NAMALWA (cell line): ENCODE measurements at places on chromosomes 2 and 18.

- no peak for DNase-seq
Observed at GRCh38 chr2:216142540-216142939, 33.4 kb downstream of the XRCC5 start.

DNA sequence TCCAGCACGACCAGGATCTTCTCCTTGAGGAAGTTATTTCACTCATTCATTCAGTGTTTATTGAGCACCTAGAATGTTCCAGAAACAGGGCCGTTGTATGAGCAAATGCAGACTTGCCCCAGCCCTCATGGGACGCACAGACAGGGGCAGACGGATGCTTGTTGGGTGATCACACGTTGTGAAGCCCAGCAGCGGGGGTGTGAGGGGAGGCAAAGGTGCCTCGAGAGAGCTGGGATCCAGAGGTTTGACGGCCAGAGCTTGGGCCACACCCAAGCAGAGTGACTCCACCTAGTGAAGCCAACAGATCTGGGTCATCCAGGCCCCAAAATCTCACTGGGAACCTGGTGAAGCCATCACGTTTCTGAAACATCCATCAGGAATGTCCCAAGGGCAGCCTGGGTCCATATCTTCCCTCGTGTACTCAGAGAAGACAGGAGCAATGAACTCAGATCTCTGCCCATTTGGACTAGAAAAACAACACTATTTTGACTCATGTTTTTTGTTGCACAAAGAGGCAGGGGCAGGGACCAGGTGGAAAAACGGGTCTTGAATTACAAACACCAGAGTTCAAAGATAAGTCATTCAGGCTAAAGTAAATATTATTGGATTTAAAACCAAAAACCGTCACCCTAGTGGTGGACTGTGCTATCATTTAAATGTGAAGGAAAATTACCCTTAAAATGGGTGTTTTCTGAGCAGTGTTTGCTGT, 54.9 kb upstream of the RBM44 start:
- DNase-seq: peak; percentile 24

DNA sequence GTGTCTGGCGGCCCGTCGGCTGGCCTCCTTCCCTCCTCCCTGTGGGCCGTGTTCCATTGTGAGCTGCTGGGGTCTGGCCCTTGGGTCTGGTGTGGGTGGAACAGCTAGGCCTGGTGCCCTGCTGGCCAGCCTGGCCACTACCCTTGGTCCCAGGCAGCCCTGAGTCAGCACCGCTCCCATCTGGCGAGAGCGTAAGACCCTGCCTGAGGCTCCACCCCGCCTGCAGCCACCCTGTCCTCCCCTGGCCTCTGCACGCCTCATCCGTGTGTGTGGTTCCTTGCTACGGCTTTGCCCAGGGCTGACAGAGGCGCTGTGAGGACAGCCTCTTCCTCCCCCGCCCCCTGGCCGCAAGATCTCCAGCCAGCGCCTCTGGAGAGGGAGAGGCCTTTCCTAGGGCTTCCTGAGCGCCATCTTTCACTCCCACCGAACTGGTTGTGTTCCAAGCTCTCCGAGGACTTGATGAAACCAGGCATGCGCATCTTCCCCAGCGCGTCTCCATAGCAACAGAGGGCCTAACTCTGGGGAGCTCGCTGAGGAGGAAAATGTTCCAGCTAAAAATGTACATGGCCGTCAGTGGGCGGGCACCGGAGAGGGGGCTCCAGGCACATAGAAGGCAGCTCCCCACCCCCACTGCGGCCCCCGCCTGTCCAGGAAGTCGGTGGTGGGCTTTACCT, 83.0 kb downstream of the STPG4 start:
- DNase-seq: no peak

GRCh38 chr2:19801367-19802080, 100.3 kb downstream of the TTC32 start:
- no peak for DNase-seq

- no peak for DNase-seq
Observed at GRCh38 chr2:86396291-86396785, 44.8 kb upstream of the KDM3A start.

DNA sequence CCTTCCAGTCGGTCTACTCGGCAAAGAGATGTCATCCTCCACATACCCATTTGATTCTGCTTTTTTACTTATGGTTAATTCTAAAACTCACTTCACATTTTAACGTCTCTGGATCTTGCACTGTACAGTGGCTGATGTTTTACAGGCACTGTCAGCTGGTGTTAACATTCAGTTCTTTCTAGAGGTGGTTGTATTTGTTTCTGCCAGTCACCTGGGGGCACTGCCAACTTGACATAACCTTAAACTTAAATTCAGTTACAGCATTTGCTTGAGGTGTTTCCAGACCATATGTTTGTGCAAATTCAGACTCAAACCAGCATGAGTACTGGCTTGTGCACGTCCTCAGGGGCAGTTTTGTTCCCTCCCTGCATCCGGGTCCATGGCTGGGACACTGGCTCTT, 5.3 kb upstream of the TMEM185B start:
- no peak for DNase-seq

GRCh38 chr2:53129851-53130250, 637.8 kb upstream of the CHAC2 start:
- no peak for DNase-seq

- no peak for DNase-seq
Observed at GRCh38 chr18:29982218-29982617, 1060.3 kb downstream of the DSC3 start.

DNA sequence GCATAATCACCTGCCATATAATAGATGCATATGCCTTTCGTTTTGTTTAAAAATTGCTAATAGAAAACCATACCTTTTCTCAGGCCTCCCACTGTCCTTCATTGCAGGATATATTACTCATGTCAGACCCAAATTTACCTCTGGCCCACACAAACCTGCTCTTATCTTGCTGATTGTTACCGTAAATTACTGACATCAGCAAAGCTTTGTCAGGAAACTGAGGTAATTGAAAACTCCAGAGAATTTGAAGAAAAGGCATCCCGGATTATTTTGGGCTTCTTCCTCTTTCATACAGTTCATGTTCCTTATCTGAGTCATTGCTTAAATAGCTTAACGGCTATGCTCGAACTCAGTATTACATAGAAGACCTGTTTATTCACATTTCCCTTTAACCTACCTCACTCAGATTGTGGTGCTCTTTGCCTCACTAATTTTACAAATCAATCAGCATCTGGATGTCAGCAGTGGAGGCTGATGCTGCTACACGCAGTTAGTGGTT, 145.7 kb downstream of the ZEB2 start:
- DNase-seq: no peak

- DNase-seq: no peak
Observed at GRCh38 chr2:234048049-234048448, 2.5 kb upstream of the SPP2 start.

GRCh38 chr2:65403529-65403915, 28.9 kb downstream of the SPRED2 start:
- DNase-seq: no peak

- DNase-seq: no peak
Observed at GRCh38 chr18:45802814-45803492, 22.5 kb upstream of the SIGLEC15 start.

- DNase-seq: no peak
Observed at GRCh38 chr2:74110537-74110936, 37.2 kb downstream of the BOLA3 start.

DNA sequence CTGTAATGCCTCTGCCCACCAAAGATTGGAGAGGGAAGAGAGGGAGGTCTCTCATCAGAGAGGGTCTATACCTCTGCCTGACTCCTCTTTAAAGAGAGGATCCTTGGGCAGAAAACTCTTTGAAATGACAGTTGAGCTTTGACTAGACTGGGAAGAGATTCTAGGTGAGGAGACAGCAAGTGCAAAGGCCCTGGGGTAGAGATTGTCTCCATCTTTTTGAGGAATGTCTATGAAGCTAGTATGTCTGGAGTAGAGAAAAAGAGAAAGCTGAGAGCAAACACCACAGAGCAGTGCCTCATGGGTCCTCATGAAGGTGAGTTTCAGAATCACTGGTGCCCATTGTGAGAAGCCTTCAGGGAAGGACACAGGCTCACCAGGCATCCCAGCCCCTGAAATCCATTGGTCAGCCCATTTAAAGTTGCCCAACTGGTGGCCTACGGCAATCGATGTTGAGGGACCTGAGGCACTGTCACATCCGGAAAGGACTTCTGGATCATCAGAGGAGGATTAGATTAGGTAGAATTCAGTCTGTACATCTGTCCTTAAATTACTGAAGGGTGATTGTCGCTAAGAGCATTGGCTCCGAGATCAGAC, 31.5 kb downstream of the LBH start:
- no peak for DNase-seq

DNA sequence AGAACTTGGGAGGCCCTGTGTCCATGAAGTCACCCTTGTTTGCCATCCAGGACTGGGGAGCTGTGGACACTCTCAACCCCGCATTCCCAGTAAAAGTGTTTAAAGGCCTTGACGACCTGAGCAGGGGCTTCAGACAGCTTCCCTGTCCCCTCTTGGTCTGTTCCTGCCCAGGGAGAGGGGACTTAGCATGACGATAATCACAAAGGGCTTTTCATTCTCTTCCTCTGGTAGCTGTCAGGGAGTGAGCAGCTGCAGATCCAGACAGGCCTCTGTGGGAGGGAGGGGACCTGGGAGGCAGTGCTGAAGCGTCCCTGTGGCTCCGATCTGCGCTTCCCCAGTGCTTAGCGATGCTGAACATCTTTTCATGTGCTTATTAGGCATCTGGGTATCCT, 77.8 kb upstream of the HS6ST1 start:
- no peak for DNase-seq

DNA sequence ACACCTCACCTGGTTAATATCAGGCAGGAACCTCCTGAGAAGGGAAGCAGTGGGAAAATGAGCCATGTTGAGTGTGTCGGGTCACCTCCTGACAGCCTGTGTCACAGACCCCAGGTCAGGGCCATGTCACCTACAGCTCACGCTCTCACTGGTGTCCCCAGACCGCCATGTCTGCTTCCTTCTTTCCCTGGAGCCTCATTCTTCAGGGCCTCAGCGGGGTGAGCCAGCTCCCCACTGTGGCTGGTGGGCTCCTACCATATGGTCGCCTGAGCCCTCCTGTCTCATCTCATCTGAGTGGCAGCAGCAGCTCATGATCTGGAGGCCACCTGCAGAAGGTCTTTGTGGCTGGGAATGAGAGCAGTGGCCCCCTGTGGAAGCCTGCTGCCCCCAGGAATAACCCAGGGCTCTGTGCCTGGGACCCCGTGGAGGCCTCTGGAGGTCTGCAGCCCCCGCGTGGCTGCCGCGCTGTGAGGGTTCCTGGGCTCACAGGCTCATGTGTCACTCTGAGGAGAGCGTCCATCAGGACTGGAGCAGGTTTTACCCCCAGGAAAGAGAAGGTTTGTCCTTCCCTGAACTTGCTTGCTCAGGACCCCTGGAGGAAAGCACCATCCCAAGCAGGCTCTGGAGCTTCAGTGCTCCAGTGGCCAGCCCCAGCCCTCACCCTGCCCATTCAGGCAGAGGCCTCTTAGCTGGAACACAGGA, 56.4 kb downstream of the FAM168B start:
- no peak for DNase-seq

GRCh38 chr2:137050949-137051348, 285.6 kb downstream of the THSD7B start:
- DNase-seq: peak; percentile 27

DNA sequence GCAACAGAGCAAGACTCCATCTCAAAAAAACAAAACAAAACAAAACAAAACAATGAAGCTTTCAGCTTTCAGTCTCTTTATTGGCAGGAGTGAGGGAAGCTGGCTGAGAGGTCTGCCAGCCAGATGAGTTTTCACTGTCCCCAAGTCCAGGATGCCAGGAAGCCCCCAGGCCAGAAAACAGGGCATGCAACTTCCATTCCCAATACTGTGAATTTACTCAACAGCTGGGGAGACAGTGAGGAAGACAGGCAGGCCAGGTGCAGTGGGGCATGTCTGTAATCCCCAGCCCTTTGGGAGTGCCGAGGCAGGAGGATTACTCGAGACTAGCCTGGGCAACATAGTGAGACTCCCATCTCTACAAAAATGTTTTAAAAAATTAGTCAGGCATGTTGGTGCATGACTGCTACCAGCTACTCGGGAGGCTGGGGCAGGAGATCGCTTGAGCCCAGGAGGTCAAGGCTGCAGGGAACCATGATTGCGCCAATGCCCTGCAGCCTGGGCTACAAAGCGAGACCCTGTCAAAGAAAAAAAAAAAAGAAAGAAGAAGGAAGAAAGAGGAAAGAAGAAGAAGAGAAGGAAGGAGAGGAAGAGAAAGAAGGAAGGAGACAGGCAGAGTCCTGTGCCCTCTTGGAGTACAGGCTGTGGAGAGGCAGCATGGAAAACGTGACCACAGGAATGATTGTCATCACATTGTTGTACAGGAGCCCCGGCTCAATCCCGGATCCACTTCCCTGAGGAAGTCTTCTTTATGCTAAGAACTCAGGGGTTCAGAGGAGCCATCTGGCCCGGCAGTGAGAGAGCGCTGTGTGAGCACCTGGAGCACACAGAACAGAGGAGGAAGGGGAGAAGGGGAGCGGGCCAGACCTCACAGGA, 29.2 kb upstream of the POMC start:
- DNase-seq: no peak

DNA sequence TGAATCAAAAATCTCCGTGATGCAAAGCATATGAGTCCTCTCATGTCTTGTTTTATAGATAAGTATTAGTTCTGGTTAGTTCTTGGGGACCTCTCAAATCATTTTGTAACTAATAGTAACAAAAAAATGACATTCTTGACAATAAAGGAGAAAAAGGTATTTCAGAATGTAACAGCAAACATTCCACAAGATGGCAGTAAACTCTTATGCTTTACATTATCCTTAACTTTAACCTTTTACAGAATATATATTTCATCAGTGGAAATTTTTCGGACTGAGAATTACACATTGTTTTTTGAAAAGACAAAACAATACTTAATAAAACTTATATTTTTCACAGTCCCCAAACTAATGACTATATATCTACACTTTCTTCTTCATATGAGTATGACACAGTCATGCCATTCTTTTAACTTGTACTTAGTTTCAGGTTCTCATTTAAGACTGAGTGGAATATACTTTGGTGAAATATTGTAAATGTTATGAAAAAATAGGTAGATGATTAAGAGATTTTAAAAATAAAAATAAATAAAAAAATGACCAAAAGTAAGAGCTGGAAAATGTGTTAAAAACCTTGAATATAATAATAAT, 142.9 kb upstream of the NXPH2 start:
- DNase-seq: peak; percentile 32

DNA sequence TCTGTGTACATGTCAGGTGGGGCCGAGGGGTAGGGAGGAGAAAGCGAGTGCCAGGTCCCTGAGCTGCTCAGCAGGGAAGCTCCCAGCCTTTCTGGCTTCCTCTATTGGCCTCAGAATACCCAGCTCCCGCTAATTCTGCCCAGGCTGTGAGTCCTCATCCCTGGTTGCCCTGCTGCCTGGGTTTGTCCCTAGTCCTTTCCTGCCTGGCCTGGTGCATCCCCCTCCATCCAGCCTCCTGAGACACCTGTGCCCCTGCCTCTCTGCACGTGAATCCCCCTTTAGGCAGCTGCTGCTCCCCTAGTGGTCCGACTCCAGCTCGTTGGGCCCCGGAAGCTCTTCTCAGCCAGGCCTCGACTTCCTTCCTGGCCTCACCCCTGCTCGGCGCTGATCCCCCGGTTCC, 54.6 kb downstream of the INHBB start:
- DNase-seq: no peak
